Fibroblast of lung (primary cell): ENCODE measurements at places on chromosomes 2 and 18. TPM values are rescaled to one million over a fixed set of nuclear protein-coding genes. Genes with fewer than 3 reads are reported as not detected.

The ERMN gene
- 0.17 TPM in 1 of 2 replicates, not detected in the other for total RNA-seq

The NPHP1 gene
- 5.0 and 5.6 TPM in 2 replicates for total RNA-seq

The TIGD1 gene
- total RNA-seq = 2.1 and 4.0 TPM in 2 replicates

The ASTL gene
- total RNA-seq = not detected in 2 replicates

The MROH2A gene
- not detected in 2 replicates for total RNA-seq

The FABP1 gene
- total RNA-seq = not detected in 2 replicates

The DNAJC5G gene
- not detected in 2 replicates for total RNA-seq

The PLCD4 gene
- total RNA-seq = 3.9 and 10.7 TPM in 2 replicates

GRCh38 chr2:163558251-163559021 lies 177.4 kb downstream of the FIGN start:
- no peak for DNase-seq

- no peak for DNase-seq
Measured at GRCh38 chr2:3641841-3642421, 16.1 kb upstream of the ALLC start.

DNA sequence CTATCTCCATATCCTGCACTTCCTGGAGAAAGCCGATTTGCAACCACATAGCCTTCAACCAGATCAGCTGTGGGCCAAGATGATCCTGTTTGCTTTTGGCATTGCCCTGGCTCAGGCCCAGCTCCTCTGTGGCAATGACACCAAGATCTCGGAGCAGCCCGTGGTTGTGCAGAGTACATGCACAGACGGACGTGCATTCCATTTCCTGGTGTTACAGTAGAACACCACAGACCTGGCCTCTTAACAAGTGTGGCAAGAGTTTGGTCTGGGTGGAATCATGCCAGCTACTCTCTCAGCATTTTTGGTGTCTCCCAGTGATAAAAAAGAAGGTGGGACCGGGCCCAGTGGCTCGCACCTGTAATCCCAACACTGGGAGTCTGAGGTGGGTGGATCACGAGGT lies 20.0 kb downstream of the MALT1 start:
- DNase-seq = peak; percentile 25

- DNase-seq = no peak
Measured at GRCh38 chr18:12515550-12515949, 107.8 kb downstream of the PRELID3A start.

- DNase-seq = no peak
Measured at GRCh38 chr2:159163930-159164329, 122.6 kb downstream of the WDSUB1 start.

DNA sequence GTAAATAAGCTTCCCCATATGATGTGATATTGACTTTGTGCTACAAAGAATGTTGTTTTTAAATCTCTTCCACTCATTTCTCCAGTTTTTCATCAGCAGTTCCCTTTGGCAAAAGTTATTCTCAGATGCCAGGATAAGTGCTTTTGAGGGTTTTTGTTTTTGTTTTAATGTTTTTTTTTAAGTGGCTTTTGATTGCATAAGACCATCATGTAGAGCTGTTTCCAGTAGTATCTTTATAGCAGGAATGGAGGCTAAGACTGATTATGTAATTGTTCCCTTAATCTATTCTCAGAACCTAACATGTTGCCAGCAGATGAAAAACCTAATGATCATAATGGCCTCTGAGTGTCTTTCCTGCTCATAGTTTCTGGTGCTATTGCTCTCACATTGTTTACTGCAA lies 77.9 kb downstream of the CABLES1 start:
- no peak for DNase-seq

DNA sequence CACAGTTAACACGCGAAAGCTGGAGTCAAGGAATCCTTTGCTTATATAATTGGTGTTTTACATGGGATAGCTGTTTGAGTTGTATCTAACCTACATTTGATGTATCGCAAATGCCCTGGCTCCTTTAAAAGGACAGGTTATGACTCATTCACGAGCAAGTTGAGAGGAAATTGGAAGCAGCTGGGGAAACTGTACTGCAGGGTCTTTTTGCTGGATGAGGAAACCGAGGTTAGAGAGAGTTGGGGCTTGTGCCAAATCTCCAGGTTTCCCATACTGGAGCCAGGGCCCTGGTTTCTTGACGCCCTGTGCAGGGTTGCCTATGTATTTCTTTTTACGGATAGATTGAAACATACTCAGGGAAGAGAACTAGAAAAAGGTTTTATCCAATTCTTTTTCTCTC lies 60.0 kb upstream of the SPTBN1 start:
- DNase-seq = peak; percentile 64

DNA sequence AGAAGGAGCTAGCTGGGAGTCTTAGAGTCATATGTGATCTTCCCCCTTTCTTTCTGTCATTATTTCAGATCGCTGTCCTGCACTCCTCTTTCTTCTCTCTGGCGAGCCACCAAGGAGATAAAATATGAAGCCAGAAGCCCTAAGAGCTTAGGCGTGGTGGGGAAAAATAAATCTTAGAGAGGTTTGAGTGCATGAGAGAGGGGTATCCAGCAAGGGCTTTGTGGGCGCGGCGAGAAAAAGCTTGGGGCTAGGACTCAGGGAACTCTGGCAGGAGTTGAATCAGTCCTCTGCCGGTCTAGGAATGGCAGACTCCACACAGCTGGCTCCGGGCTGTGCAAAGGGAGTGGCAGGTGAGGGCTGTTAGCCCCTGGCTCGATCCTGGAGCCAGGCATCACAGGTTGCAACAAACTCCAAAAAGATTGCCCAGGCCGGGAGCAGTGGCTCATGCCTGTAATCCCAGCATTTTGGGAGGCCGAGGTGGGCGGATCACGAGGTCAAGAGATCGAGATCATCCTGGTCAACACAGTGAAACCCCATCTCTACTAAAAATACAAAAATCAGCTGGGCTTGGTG lies 20.1 kb upstream of the IGFBP5 start:
- no peak for DNase-seq

DNA sequence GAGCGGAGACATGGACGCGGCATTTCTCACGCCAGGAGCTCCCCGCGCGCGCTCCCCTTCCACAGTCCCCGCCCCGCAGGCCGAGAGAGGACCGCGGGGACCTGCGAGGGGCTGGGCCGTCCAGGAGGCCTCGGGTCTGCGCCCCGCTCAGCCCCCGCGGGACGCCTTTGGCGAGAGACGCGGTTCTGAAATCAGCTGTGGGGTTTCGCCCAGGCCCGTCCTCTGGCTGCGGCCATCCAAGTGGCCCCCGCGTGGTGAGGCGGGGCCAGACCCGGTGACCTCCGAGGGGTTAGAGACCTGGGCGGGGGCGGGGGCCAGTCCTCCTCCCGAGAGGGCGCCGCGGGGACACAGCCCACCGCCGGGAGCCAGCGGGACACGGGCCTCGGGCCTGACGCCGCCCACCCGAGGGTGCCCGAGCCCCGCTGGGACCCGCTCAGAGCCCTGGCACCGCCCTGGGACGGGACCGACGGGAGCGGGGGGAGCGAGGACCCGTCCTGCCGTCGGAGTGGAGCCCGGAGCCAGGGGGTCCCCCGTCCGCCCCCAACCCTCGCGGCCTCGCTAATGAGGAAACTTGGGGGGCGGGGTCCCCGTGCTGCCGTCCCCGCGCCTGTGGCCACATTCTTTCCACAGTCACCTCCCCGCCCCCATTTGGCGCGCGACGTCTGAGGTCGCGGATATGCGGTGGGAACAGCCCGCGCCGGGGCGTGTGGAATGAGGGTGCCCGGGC lies 6.1 kb upstream of the SALL3 start:
- no peak for DNase-seq

DNA sequence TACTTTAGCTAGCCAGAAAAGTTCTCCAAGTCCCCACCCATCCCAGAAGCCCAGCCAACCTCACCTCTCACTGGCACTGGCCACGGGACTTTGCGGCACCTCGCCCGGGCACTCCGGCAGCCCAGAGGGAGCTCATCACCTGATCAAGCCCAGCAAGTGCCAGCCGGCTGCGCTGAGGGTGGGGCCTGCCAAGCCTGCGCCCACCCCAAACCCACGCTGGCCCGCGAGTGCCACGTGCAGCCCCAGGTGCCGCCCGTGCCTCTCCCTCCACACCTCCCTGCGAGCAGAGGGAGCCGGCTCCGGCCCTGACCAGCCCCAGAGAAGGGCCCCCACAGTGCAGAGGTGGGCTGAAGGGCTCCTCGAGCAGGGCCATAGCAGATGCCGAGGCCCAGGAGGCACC lies 585.0 kb upstream of the HS6ST1 start:
- DNase-seq = no peak

- no peak for DNase-seq
Measured at GRCh38 chr2:144944546-144945220, 424.8 kb upstream of the ZEB2 start.

GRCh38 chr2:24189551-24189950 lies 14.7 kb downstream of the FAM228A start:
- no peak for DNase-seq

DNA sequence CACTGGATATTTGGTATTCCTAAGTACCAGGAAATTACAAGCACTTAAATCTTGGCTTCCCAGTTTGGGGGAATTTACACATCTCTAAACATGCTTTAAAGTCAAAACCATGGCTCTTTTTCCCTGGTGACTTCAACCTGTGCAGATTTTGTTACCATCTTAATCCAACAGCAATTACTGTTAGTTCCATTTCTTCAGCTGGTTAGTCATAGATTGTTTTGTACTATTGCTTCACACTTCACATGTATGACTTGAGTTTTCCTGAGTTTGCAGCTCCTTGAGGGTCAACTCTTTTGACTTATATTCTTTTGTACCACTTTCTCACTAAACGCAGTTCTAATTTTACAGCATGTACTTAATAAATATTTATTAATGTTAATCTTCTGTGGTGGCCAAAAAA lies 203.4 kb upstream of the RND3 start:
- peak; percentile 58 for DNase-seq

DNA sequence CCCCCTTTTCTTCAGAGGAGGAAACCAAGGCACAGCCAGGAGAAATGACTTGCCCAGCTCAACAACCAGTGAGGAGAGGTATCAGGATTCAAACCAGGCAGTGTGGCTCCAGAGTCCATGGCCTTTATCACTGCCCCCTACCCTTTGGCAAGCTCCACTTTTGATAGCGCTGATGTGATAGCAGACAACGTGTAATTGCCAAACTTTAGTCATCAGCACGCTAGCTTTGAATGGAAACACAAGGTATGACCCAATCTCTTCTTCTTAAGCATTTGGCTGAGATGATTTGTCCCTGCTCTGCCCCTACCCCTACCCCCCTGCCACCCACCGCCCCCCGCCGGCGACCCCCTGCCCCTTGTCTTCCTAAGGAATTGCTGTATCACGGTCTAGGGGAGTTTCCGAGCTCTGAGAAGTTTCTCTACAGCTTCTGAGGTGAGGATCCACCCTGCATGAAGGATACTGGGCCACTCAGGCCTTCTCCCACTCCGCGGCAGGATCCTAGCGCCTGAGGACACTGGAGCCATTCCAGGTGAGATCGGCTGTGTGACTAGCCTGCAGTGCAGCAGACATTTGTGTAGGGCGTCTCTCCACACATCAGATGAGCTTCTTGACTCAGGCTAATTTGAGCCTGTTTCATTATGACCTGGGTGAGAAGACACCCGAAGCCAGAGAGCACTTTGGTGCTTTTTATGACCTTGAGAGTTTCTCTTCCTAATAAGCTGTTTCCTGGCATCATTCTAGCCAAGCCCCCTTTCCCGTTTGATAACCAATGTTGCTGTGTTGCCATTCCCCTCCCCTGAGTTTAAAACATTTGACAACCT lies 75.1 kb upstream of the MAP4K4 start:
- DNase-seq = no peak

DNA sequence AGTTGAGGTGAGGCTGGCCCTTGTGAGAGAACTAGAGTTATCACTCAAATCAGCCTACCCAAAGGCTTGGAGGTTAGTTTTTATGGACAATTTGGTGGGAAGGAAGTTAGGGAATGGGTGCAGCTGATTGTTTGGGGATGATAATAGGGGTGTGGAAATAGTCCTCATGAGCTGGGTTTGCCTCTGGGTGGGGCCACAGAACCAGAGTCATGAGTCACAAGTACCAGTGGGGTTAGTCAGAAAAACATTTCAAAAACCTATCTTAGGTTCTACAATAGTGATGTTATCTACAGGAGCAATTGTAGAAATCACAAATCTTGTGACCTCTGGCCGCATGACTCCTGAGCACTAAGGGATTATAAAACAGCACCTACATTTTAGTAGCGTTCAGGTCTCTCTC lies 630.1 kb upstream of the PIK3C3 start:
- DNase-seq = peak; percentile 52

- no peak for DNase-seq
Measured at GRCh38 chr2:200909958-200910357, 20.8 kb downstream of the NIF3L1 start.

GRCh38 chr2:234133004-234133403 lies 82.5 kb downstream of the SPP2 start:
- DNase-seq = peak; percentile 42

GRCh38 chr2:189683348-189683747 lies 8.9 kb downstream of the ANKAR start:
- DNase-seq = peak; percentile 22

GRCh38 chr2:187310701-187311100 lies 137.4 kb downstream of the CALCRL start:
- DNase-seq = peak; percentile 60

GRCh38 chr2:120619579-120619978 lies 116.1 kb upstream of the GLI2 start:
- no peak for DNase-seq

DNA sequence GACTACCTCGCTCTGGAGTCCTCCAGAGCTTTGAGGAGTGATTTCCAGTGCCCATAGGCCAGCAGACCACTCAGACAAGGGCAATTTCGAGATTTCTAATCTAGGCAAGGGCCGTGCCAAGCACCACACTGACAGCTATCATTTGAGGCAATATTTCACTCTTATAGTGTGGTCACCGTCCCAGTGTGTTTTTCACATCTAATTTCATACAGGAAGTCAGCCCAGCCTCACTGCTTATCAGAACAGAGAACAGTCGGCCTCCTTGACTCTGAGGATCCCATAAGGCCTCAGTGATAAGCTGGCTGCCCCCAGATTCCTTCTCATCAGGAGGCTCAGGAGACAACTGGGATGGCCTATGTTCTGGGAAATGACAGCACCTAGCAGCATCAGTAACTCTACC lies 581 bp downstream of the CAPN14 start:
- no peak for DNase-seq

DNA sequence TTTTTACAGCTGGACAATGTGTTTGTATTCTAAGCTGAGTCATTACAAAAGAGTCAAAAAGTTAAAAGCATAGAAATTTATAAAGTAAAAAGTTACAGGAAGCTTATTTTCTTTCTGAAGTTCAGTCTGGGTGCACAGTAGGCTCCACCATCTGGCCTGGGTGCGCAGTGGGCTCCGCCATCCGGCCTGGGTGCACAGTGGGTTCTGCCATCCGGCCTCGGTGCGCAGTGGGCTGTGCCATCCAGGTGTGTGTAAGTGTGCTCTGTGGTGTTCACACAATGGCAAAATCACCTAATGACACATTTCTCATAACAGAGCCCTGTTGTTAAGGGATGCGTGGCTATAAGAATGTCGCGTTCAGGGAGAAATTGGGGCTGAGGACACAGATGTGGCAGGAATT lies 195.5 kb downstream of the ANKRD30B start:
- no peak for DNase-seq

- DNase-seq = no peak
Measured at GRCh38 chr18:48440924-48441323, 31.7 kb upstream of the ZBTB7C start.

DNA sequence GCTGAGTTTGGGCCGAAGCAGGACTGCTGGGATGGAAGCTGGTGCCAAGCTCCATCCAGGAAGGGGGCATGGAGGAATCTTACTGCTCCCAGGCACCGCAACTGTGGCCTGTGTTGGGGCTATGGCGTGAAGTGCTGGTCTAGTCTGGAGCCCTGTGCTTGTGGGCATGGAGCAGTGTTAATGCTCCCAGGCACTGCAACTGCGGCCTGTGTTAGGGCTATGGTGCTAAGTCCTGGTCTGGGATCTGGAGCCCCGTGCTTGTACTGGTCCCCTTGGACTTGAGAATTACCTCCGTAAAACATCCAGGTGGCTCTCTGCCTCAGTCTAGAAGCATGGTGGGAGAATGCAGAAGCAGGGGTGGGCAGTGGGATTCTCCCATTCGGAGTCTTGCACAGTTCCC lies 1379.4 kb upstream of the ACVR2A start:
- DNase-seq = no peak
